ENCODE measurements at places on chromosomes 7 and 10.
A peak's percentile ranks its signal among the peaks of the same experiment; 100 is the strongest.

- no peak for DNase-seq
These were observed 9.3 kb downstream of the OLAH start for GRCh38 chr10:15053061-15053460.

DNA sequence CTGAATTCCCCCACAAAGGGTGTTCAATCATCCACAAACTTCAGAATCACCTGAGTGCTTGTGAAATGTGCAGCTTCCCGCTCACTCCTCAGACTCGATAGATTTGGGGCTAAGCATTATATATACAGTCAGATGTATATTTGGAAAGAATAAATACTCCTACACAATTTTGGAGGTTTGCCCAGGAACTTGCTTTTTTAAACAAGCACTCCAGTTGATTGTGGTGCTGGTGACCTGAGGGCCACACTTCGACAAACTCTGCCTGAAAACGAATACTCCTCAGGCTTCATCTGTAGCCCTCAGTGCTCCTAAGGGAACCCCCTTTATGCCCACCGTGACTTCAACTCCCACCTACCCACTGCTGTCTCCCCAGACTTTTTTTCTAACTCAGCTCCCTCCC is 211.6 kb downstream of the INHBA start:
- no peak for DNase-seq

DNA sequence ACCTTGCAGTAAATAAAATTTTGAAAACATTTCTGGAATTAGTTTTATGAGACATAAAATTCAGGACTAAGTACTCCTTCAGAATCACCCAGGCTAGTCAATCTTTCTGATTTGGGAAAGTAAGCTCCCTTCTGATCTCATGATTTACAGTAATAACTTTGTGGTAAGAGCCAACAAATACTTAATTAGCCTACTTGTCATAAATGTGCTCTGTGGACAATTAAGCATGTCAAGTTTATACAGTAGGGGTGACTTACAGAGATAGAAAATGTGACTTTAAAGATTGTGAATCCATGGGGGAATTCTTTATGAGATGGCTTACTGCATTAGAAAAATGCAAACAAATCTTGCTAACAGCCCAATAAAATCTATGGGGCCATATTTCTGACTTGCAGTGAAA is 616.9 kb upstream of the GHITM start:
- DNase-seq: no peak

DNA sequence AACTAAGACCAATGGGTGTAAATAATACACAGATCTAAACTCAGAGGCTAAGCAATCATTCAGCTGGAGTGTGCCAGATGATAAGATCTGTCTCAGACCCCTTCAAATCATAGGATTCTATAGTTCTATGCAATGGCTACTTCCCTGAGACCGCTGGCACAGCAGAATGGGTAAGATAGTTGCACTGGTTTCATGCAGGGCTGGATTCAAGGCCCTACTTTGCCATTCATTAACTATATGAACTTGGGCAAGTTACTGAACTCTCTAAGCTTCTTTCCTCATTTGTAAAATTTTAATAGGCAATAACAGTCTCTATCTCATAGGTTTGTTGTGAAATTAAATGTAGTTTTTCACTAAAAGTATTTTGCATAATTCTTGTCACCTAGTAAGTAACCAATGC is 62.0 kb downstream of the TFEC start:
- no peak for DNase-seq

GRCh38 chr7:22146961-22147512 is 201.3 kb upstream of the CDCA7L start:
- no peak for DNase-seq

DNA sequence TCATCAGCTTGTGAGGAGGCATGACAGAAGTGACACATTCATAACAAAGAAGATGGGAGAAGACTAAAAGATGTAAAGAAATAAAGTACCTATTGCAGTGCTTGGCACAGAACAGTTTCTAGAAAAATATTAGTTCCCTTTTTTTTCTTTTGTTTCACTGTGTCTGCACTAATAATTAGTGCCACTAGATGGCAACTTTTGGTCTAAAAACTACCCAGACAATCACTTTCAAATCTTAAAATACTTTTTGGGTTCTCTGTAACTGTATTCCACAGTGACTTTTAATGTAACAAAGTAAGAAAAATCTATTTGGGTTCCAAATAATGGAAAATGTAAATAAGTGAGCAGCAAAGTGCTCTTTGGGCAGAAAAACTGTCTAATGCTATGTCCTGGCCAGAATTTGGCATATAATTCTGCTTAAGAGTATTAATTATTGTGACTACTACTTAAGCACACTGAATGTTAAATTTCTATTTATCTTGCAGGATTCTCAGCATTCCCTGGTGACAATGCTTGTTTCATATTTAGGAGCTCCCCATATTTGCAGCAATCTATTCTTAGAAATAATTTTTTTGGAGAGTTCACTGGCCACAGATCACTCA is 134.8 kb upstream of the KIF5B start:
- DNase-seq: no peak

- DNase-seq: no peak
These were observed 77.1 kb downstream of the ABCC2 start for GRCh38 chr10:99859585-99859984.

DNA sequence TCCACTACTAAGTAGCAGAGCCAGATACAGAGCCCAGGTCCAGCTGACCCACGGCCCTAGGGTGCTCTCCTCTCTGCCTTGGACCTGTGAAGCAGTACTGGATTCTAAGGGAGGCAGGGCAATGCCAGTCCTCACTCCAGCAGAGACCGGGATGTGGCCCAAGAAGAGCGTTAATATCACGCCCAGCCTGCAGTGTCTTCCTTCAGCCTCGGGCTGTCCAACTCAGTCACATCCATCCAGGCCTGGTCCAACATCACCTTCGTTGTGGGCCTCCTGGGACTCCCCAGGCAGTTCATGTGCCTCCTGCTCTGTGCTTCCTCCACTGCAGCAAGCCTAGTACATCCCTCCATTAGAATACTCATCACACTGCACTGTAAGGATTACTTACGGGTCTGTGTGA is 114.5 kb downstream of the GRID1 start:
- no peak for DNase-seq

DNA sequence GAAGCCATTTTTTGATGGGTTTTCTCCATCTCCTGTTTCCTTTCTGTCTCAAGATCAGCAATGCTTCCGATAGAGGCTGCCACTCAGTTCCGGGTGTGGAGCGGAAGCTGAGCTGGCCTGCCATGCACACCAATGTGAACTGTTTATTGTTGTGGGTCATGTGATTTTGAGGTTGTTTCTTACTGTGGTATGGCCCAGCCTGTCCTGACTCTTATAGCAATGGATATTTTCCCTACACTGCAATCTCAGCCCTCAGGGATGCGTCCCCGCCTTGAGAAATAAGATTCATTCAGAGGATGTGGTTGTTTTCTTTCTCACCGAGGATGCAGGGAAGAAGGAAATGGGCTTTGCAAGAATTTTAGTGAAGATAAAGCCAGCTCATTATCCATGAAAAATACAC is 134.7 kb downstream of the PFKFB3 start:
- no peak for DNase-seq

GRCh38 chr10:49512121-49512809 is 26.7 kb downstream of the ERCC6 start:
- no peak for DNase-seq

DNA sequence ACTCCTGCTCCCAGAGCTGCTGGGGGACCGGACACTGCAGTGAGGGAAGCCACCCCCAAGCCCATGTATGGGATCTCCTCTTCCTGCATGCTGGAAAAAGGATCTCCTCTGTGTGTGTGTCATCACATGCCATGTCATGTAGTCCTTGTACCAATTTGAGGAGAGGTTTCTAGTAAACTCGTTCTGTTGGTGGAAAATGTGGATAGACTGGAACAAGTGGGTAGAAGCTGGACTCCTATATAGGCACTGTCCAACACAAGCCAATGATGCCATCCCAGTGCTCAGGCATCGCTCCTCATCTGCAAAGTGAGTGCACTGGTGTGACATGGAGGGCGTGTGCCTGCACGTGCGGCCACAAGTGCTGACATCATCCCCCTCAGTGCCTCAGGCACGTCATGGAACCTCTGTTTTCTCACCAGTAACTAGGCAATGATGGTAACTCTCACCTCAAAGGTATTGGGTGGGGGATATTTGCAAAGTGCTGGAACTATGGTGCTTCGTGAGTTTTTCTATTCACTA is 19.3 kb downstream of the MYO1G start:
- no peak for DNase-seq

GRCh38 chr10:29783201-29783947 is 148.6 kb upstream of the SVIL start:
- DNase-seq: no peak

DNA sequence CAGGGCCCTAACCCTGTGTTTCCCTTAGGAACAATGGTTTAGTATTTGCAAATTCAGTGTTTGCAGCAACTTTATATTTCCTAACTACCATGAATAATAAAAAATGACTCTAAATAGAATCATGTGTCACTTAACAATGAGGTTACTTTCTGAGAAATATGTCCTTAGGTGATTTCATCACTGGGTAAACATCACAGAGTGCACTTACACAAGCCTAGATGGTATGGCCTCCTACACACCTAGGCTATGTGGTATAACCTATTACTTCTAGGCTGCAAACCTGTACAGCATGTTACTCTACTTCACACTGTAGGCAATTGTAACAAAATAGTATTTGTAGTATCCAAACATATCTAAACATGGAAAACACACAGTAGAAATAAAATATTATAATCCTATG is 1174.6 kb upstream of the LRRTM3 start:
- no peak for DNase-seq

GRCh38 chr10:60420991-60421894 is 31.6 kb upstream of the ANK3 start:
- DNase-seq: no peak

DNA sequence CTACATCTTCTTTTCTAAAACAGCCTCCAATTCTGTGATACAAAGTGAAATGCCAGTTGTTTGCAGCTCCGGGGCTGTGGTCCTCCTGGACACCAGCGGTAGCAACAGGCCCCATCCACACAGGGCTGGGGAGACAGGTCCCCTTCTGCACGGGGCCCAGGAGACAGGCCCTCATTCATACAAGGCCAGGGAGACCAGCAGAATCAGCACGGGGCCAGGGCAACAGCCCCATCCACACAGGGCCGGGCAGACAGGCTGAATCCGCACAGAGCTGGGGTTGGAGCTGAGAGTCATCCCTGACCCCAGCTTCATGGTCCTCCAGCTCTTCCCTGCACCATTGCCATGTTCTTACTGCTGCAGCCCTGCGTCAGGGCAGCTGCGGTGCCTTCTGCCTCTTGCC is 238.6 kb downstream of the MGMT start:
- no peak for DNase-seq

DNA sequence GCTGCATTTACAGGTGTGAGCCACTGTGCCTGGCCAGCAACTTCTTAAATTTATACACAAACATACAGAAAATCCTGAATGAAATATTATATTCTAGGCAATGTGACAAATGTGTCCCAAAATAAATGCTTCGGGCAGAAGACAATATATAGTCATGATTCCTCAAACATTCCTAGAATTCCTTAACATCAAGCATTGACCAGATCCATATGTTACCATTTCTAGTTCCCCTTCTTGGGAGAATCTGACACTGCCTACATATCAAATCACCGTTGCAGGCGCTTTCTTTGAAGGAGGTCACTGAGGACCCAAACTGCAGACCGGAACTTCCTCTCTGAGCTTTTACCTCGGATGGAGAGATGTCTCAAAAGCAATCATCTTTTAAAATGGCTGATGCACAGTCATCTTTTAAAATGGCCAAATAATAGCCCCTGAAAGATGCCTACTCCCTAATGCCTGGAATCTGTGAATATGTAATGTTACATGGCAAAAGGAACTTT is 323.5 kb downstream of the PHF14 start:
- DNase-seq: no peak

- DNase-seq: no peak
These were observed 602.3 kb upstream of the MGMT start for GRCh38 chr10:128864554-128865295.

DNA sequence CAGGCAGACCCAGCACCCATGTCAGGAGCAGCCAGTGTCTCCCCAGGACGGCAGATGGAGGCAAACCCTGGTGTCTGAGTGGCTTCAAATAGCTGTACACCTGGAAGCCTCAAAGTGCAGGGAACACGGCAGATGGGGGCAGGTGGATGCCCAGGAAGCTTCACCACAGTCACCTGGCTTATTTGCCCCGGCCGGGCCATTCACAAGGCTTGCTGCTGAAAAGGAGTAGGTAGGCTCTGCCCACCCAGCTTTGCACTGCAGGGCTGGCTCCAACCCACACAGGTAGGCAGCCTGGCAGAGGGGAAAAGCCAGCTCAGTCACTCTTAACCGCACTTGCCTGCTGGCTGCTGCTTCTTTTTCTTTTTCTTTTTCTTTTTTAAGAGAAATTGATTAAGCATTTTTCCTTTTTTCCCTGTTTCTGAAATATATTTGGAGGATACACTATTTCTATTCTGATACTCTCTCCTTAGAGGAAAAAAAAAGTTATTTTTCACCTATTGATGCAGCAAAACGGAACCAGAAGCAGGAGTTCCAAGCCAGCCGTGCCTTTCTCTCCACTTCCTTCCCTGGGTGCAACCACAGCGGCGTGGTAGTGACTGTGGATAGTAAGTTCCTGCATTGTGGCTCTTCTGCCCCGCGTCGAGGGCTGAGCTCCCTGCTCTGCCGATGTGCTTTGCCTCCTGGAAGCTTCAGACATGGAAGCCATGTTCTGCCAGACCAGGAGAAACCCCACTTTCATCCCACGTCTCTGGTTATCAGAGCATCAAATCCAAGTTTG is 118.3 kb downstream of the KLF6 start:
- peak; percentile 31 for DNase-seq

GRCh38 chr10:102650655-102651454 is 6.6 kb downstream of the TRIM8 start:
- DNase-seq: no peak

GRCh38 chr10:30894221-30894620 is 137.4 kb downstream of the ZNF438 start:
- no peak for DNase-seq

DNA sequence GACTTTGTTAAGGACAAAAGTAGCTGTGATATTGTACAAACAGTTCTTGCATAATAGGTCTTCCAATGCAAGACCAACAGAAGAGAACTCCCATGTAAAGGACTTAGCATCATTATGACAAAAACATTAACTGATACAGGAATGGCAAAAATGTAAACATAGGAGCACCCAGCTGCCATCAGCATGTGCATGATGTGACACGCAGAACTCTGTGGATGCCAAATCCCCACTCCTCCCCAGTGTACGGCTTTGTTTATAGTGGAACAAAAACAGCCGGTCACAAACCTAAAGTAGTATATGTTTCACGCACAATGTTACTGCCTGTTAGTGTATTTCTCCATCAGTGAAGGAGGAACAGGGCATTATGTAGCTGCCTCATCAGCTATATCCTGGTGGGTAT is 316.0 kb upstream of the AOAH start:
- DNase-seq: no peak

GRCh38 chr7:77247206-77247850 is 47.7 kb upstream of the FGL2 start:
- peak; percentile 18 for DNase-seq
